ENCODE measurements at places on chromosomes 2 and 18.

DNA sequence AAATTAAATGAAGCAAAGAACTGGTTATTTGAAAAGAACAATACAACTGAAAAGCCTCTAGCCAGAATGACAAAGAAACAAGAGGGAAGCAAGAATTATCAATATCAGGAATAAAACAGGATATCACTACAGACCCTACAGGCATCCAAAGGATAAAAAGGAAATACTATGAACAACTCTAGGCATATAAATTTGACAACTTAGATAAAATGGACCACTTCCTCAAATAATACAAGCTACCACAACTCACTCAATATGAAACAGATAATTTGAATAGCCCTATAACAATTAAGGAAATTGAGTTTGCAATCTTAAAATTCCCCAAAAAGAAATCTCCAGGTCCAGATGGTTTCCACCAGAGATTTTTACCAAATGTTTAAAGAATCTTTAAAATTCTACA lies 19.8 kb downstream of the RPRD1A start:
- DNase-seq: no peak

DNA sequence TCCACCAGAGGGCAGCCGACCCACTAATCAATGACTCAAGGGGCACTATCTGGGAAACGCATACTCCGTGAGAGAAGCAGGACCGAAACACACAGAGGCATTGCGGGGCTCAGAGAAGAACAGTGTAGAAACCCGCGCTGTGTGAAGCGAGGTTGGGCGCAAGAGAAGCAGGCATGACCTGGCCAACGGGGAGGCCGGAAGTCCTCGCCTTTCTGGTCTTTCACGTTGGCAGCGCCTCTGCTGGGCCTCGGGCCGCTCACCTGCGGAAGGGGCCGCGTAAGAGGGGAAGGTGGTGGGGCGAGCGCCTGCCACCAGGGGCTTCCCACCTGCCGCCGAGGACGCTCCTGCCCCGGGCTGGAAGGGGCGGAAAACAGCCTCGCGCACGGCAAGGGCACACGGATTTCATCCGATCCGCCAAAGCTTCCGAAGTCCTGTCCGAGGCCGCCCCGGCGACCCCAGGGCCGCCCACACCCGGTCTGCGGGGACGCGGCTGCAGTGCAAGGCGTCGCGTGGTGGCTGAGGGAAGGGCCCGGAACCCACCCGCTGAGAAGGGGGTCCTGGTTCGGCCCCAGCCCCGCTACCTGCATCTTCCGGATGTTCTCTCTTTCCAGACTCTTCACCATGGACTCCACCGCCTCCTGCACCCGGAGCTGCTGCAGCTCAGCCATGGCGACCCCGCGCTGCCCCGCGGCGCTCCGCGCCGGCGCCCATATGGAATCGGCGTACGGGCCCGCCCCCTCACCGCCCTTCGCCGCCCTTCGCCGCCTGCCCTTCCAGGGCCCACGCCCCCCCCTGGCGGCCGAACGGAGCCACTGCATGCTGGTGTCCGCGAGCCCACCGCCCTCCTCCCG lies at the start of gene FAM136A:
FAM136A (minus strand) TSS at position 724 of the 851 bp plus-strand sequence; CDS start at position 668, 56 bp downstream.
- peak; percentile 78 for DNase-seq

DNA sequence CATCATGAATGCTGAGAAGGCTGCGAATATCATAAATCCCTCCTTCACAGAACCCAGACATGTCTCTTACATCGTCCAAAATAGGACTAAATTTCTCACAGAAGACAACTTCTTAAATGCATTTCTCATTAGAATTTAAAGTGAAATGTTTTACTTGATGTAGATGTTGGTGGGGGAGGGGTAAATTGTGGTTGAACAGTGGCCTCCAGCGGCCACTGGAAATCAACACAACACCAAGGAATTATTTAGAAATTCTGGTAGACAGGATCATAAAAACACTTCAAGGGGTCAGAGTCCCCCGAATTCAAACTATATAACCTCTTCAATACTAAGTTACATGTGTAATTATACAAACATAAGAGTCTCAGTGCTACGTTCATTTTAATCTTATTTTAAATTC lies 135.9 kb downstream of the ABCA12 start:
- no peak for DNase-seq

- no peak for DNase-seq
Observed at GRCh38 chr2:133426791-133427190, 141.5 kb downstream of the NCKAP5 start.

DNA sequence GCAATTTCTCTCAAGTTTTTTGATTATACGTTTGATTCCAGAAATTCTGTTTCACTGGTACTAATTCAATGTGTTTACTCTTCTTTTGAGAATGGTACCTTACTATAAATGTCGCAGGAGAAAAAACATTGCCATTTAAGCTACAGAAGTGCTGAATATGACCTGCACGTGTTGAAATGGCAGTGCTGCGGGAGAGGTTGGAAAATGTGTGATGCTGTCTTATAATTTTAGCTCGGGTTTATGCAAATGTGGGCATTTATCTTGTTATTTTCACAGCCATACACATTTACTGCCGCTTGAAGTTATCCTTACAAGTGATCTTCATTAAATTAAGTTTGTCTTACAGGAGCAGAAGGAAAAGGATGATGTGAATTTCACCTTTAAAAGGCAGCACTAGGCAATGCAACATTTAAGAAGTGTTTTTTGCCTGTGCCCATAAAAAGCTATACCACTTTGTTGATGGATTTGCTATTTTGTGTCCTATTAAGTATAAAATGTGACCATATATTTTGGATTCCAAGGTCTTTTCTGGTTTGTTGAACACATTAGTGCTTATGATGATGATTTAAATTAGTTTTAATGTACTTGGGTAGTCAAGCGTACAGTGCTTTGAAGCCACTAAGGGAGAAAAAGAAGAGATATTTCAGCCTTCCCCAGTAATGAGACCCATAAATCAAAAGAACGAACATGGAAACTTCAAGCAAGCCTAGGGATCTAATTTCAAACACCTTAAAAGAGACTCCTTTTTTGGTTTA lies 112.1 kb downstream of the LTBP1 start:
- DNase-seq: no peak

- DNase-seq: peak; percentile 8
Observed at GRCh38 chr2:86225581-86225980, 26.3 kb downstream of the MRPL35 start.

DNA sequence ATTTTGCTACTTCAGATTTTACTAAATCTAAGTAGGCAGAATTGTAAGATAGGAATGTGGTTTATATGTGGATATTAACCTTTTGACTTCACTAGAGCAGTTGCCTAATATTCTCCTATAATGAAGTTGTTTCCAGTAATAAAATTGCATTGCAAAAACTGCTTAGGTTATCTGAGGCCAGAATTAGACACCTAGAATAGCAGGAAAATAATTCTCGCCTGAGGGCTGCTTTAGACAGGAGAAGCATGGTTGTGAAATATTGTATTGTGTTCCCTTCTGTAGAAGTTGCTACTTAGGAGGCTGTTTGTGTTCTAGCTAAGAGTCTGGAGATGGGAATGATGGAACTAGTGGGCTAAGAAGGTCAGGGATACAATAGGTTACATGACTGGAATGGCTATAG lies 146.3 kb downstream of the PLCL1 start:
- DNase-seq: no peak

DNA sequence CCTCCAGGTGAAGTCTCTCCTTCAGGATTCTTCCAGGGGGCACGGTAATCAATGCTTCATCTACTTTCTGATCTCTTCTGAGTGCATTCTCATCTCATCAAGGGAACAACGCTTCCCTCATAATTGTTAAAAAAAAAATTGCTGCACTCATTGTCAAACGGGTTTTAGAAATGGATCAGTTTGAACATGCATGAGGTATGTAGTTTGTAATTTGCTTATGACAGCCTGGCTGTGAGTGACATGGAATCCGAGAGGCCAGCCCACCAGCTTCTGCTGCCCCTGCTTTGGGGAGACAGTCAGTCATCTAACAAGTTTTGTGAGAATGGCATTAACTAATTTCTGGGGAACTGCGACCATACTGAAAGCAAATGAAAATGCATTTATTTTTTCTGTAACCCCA lies 791.9 kb upstream of the SOX11 start:
- DNase-seq: no peak

DNA sequence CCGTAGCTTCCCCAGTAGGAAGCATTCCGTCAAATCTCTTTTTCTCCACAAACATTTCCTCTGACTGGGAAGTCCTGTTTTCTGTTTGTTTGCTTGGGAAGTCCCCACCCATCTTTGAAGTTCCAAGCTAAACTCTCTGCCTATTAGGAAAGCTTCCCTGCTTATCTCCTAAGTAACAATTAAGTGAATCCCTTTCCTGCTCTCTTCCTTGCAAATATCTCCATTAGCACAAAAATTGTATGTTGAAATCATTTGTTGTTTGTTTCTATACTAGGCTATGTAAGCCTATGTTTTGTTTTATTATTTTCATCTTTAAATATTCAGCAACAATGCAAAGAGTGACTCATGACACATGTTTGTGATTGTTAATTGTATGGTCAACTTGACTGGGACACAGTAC lies 812.6 kb upstream of the LRATD1 start:
- no peak for DNase-seq

- peak; percentile 20 for DNase-seq
Observed at GRCh38 chr2:218367415-218368149, 10.9 kb downstream of the CATIP start.

GRCh38 chr2:68690851-68691250 lies 43.8 kb upstream of the ARHGAP25 start:
- DNase-seq: no peak

DNA sequence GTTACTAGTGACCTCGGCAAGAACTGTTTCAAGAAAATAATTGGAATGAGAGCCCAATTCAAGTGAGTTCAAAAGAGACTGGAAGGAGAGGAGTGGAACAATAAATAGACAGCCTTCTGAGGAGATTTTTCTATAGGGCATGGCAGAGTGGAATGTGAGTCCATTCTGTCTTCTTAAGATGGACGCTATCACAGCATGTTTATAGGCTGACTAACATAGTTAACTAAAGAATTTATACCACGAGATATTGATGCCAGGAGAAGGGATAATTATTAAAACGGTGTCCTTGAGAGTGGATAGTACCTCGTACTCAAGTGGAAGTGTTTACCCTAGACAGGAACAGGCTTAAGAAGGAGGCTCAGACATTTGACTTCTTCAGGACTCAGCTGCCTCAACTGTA lies 143.5 kb upstream of the RBBP8 start:
- no peak for DNase-seq

DNA sequence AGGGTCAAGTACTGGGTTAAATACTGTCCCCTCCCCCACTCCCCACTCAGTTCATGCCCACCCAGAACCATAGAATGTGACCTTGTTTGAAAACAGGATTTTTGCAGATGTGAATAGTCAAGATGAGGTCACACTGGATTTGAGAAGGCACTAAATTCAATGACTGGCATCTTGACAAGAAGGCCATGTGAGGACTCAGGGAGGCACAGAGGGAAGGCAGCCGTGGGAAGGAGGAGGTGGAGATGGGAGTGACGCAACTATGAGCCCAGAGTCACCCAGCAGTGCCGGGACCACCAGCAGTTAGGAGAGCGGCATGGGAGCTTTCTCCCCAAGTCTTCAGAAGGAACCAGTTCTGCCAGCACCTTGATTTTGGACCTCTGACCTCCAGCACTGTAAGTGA lies 257.3 kb downstream of the BCL2 start:
- DNase-seq: no peak

GRCh38 chr2:140529706-140530105 lies 1601.1 kb downstream of the LRP1B start:
- no peak for DNase-seq

GRCh38 chr2:101909760-101910159 lies 82.0 kb upstream of the IL1R2 start:
- DNase-seq: no peak

- DNase-seq: no peak
Observed at GRCh38 chr2:162656516-162656915, 182.1 kb downstream of the KCNH7 start.

DNA sequence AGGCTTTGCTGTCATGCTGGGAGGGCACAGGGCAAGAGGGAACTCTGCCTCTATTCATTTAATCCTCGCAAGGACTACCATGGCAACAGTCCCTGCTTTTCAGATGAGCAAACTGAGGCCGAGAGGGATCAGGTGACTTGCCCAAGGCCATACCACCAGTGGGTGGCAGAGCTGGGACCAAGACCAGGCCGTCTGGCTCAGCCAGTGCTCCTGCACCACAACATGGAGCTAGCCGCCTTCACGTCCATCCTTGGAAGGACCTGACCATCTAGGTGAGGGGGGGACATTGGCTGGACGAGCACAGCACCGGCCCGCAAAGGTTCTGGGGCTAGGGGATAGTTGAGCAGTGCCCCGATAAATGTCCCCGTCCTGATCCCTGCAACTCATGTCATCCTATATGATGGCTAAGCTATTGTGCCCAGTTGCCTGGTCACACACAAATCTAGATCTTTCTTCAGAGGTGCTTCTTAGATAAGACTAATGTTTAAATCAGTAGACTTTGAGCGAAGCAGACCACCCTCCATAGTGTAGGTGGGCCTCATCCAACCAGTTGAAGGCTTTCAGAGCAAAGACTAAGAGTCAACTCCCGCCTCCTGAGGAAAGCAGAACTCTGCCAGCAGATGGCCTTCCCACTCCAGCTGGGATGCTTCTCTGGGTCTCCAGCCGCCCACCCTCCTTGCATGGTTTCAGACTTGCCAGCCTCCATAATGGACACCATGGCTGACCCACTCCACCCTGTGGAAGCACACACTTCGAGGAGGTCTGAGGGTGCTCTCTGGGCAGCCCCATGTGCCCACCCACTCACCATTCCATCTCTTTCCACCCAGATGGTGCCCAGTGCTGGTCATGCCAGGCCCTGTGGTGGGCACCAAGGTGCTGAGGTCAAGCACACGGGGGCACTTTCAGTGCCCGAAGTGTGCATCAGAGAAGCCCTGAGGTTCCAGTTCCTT lies 214.8 kb upstream of the RAB6C start:
- DNase-seq: no peak

DNA sequence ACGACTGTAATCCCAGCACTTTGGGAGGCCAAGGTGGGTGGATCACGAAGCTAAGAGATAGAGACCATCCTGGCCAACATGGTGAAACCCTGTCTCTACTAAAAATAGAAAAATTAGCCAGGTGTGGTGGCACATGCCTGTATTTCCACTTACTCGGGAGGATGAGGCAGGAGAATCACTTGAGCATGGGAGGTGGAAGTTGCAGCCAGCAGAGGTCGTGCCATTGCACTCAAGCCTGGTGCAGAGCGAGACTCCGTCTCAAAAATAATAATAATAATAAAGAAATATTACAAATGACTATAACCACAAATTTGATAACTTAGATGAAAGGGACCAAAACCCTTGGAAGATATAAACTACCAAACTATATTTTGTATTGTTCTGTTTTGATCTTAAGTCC lies 226.3 kb upstream of the GULP1 start:
- DNase-seq: no peak

- no peak for DNase-seq
Observed at GRCh38 chr2:162002623-162003235, 71.3 kb downstream of the DPP4 start.

- DNase-seq: no peak
Observed at GRCh38 chr2:200762127-200762526, 49.6 kb upstream of the BZW1 start.

GRCh38 chr18:13531681-13532325 lies 194.6 kb downstream of the FAM210A start:
- DNase-seq: no peak

DNA sequence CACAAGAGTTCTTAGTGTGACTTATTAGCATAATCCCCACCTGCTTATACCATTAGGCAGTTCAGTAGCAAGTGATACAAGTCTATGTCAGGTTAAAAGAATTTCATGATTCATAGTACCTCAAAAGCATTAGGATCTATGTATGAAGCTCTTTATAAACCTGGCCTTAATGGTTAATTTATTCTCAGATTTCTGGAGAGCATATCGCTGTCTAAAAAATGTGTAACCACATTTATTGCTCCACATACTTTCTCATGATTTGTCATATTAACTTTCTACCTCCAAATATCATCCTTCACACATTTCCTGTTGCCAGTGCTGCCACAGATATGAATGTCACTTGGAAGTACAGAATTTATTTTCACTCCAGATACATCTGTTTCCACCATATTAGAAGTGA lies 332.8 kb upstream of the MAP2 start:
- no peak for DNase-seq

Data from activated CD4-positive, CD25-positive, alpha-beta regulatory T cell treated with anti-CD3 and anti-CD28 coated beads, Interleukin-2, amount 50 U/mL, for 16 hours (primary cell).